NCI-H2171 (cell line): ENCODE measurements at places on chromosomes 1 and 21.
A peak's percentile ranks its signal among the peaks of the same experiment; 100 is the strongest.

GRCh38 chr1:160740133-160740688 lies 1.2 kb downstream of the SLAMF7 start:
- no peak for DNase-seq

GRCh38 chr1:246765521-246765920 lies 41.3 kb downstream of the SCCPDH start:
- no peak for DNase-seq

DNA sequence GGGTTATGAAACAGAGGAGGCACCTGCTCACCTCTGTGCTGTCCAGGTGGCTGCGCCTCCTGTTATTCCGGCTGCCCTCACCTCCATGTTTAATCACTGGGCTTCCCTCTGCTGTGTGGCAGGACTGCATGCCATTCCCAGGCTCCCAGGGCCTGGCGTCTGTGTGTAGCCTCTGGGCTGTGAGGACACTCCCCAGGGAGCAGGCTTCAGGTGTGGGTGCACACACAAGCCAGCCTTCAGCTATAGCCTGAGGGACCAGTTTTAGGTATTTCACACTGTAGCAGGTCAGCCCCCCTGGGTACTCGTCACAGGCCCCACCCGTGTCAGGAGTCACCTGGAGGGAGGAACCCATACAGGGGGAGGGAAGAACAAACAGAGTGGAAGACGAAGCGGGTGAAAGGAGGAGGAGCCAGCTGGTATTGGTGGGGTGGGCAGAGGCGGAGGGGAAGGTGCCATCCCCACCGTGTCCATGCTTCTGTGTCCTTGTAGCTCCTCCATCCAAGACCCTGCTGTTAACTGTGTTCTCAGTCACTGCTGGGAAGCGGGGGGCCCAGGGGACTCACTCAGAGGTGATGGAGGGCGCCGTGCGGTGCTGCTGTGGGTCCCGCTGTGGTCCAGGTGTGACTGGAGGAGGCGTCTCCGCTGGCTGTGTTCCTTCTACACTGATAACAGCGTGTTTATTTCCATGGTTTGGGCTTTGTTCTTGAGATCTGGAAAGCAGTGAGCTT lies 158.6 kb downstream of the PGBD5 start:
- DNase-seq, result no peak

DNA sequence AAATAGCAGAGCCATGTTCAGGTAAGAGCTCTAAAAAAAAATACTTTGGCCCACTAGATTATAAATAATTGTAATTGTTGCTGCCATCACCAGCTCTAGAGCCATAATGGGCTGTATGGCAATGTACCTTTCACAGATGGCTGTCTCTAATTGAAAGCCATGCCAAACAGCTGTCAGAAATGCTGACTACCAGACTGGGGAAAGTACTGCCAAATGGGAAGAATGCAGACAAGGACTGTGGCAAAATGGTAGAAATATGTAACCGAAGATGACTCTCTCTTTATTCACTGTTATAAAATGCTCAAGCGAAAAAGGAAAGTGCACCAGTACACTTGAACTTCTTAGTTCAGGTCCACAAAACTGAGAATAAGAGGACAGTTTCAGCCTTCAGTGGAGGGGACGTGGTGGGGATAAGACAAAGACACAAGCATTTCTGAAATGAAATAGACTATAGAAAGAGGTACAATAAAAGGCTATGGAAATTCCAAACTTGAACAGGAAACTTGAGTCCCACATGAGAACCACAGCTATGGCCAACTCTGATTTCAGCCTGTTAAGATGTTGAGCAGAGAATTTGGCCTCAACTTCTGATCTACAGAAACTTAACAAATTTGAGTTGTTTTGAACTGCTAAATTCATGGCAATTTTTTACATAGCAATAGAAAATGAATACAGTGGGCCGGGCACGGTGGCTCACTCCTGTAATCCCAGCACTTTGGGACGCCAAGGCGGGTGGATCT lies 46.5 kb upstream of the LPGAT1 start:
- DNase-seq, result peak; percentile 57

- no peak for DNase-seq
Observed at GRCh38 chr1:237042526-237042891, 525 bp downstream of the RYR2 start.

DNA sequence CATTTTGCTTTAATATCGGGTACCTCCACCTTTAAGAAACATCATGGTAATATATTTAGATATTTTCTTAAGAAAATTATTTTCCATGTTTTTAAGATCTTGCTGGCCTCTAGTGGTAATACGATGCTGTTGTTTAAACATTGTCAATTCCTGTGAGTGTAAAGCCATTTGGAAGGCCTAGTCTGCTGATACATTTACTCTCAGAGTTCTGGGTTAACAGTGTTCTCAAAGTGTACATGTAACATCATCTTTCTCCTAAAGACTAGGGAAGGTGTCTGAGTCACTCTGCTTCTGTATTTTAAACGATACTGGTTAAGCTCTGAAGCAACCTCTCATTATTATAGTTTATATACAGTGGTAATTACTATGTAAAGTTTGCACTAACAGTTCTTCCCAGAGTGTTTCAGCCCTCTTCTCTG lies 189.1 kb downstream of the RASAL2 start:
- no peak for DNase-seq

- no peak for DNase-seq
Observed at GRCh38 chr1:19384772-19385187, 72.7 kb downstream of the SLC66A1 start.

- DNase-seq, result no peak
Observed at GRCh38 chr1:170213596-170213995, 67.8 kb downstream of the NTMT2 start.

- peak; percentile 68 for DNase-seq
Observed at GRCh38 chr1:115839029-115839678, 1.8 kb downstream of the NHLH2 start.

GRCh38 chr1:61186753-61187152 lies 104.4 kb downstream of the NFIA start:
- no peak for DNase-seq

DNA sequence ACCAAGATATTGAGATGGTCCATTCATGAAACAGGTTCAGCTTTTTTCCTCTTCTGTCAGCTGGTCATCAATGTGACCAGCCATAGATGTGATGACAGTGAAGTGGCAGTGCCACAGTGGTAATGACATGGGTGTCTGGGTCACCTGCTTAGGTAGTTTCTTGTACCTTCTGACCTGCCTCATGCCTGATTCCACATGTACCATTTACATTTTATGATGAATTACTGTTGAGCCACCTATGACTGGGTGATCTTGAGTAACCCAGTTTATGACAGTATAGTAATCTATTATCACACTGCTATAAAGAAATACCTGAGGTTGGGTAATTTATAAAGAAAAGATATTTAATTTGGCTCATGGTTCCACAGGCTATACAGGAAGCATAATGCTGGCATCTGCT lies 45.7 kb downstream of the RGSL1 start:
- no peak for DNase-seq

- DNase-seq, result no peak
Observed at GRCh38 chr1:67018574-67018973, 35.4 kb downstream of the SLC35D1 start.

DNA sequence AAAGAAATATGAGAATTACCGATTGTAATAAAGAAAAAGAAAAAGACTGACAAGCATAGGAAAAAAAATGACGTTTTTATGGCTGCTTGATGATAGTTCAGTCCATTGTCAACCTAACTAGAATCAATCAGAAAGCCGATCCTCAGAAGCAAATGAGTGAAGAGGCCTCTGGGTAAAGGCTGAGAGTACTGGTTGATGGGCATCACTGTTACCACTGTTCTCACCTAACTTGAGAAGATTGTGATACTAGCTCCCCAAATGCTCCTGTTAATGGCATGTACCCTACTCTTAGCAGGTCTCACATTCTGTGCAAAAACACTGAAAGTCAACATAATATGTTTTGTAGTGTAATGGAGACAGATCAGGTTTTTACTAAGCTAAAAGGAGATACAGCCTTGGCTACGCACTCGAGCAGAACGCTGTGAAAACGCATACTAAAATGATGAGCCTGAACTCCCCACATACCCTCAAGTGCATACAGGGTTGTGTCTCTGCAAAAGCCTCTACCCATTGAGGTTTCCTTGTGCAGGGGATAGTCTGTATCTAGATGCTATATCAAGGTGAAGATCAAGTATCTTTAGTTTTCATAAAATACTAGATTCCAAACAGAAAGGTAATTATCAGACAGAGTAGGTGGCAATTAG lies 554.6 kb downstream of the SMYD3 start:
- no peak for DNase-seq

- DNase-seq, result no peak
Observed at GRCh38 chr1:94316836-94317789, 79.7 kb upstream of the ARHGAP29 start.

DNA sequence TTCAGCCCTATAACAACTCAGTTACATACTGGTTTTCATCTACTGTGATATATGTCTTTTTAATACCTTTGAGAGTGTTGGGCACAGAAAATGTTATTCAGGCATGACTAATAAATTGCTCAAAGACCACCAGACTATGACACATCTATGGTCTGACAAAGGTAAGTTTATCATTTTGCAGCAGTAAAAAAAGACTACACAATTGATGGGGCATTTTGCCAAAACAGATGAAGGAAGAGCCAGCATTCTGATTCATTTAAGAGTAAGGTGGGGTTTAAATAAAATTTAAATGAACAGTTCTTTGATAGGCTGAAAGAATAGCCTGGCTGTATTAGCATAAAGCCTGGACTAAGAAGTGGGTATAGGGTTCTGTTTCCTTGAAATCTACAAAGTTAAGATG lies 8.8 kb upstream of the RNPC3 start:
- DNase-seq, result no peak

- no peak for DNase-seq
Observed at GRCh38 chr1:202745323-202745888, 35.2 kb upstream of the SYT2 start.

DNA sequence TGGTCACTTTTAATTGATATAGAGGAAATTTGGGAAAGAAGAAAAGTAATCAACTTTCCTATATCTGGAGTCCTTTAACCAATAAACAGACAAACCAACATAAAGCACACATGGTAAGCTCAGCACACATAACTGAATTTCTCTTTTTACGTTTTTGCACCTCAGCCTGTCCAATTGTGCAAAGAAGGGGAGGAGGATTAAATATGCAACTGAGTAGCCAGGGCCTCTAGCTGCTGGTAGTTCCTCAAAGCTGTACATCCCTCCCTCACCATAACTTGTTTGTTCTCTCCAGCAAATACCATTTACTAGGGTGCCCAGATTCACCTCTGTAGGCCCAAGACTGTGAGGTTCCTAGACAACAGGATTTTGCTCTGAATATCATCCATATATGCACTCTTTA lies 25.4 kb downstream of the ST6GALNAC5 start:
- DNase-seq, result no peak

DNA sequence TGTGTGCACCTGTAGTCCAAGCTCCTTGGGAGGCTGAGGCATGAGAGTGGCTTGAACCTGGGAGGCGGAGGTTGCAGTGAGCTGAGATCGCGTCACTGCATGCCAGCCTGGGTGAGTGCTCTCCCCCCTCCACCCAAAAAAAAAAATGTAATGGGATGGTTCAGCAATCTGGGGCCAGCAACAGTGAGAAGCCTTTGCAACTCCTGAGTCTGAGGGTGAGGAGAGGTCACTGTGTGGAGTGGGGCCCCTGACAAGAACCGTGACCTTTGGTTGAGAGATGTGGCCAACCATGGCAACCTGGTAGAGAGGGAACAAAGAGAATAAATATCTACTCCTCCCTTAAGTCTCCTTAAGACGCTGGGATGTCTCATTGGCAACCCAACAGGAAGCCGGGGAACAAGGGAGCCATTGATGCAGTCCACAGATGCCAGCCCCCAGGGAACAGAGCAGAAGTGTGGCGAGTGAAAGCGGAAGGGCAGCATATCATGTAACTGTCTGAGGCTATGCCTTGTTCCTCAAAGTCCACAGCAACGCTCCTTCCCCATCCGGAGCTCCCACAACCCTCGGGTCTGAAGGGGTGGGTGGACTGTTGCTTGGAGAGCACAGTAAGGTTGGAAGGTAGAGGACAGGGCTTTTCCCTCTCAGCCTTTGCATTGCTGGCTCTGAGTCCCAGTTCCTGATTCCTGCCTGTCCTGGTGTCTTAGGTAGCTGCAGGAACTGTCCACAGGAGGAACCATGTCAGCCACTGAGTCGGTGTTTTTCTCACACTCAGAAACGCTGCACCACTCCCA lies 8.3 kb downstream of the TRNP1 start:
- no peak for DNase-seq

DNA sequence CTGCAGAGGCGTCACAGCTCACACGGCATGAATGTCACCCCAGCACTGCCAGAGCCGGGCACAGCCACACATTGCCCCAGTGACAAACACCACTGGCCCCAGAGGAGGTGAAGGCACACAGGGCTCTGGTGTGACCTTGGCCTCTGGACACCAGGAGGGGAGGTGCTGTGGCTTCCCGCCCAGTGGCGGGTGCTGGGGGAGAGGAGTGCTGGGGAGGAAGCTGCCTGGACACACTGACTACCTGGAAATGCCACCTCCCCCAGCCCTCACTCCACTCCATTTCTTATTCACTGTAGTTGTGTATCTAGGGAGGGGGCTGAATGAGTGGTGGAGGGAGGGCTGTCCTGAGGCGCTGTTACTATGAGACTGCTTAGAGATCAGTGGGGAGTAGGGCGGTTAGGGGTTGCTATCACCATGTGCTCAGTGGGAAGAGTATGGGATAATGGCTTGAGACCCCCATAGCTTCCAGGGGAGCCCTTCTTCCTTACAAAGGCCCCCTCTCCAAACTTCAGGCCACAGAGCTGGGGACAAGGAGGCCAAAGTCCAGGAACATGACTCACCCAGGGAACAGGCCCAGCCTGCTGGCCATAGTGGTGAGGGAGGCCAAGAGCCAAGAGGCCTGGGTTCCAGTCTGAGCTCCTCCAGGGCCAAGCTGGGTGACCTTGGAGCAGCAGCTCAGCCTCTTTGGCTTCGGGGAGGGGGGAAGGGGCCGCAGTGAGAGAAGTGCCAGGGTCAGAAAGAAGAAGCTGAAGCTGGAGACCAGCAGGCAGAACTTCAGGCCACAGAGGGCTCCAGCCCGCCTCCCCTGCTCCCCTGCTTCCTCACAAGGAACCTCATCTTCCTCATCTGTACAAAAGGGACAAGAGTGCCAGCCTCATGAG lies 40.1 kb downstream of the AHDC1 start:
- no peak for DNase-seq

DNA sequence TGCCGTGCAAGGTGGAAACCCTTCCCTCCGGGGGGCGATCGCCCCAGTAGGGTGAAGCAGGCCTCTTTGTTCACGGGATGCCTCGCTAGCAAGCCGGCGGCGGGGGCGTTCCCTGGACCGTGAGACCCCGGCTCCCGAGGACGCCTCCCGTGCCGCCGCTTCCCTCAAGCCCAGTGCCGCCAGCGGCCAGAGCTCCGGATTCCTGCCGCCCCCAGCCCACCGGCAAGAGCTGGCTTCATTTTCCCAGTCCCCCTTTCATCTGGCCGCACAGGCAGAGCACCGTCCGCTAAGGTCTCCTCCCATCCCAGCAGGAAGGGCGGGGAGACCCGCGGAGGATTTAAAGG lies 16.3 kb downstream of the IER5 start:
- DNase-seq, result no peak

- no peak for DNase-seq
Observed at GRCh38 chr1:55313903-55314302, 98.7 kb upstream of the USP24 start.

DNA sequence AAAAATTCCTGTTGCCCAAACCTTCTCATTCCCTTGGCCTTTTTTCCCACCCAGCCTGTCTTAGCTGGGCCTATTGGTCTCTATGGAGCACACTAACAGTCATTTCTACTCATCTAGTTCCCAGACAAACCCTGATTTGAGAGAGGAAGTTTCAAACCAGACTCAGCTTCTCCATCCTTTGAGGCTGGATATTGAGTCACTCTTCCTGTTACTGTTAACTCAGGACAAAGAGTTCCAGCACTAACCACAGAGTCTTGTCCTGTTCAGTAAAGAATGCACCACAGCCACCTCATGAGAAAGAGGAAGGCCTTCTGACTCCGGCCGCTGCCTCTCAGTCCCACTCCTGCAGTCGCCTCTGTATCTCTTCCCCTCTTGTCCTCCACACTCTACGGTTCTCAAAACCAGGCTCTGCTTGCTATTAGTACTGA lies 137.8 kb downstream of the PTPRC start:
- DNase-seq, result no peak
